ENCODE measurements at places on chromosomes 1 and 21.
A peak's percentile ranks its signal among the peaks of the same experiment; 100 is the strongest.

DNA sequence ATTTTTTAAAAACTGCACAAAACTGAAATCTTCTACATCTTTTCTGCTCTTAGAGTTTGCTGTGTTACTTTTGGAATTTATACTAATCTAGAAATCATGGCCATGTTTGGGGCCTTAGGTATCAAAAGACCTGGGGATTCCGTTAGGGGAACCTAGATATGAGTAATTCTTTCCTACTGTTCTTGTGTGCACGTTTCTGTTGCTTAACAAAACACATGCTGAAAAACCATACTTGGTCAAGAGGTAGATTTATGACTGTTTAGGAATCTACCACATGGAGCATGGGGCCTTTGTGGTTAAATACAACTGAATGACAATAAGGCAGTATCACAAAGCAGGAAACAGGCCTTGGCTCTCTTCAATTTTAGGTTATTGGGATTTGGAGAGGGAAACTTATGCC, 291.9 kb upstream of the USP25 start:
- no peak for DNase-seq

- DNase-seq: no peak
Observed at GRCh38 chr1:98523256-98523655, 138.3 kb upstream of the SNX7 start.

DNA sequence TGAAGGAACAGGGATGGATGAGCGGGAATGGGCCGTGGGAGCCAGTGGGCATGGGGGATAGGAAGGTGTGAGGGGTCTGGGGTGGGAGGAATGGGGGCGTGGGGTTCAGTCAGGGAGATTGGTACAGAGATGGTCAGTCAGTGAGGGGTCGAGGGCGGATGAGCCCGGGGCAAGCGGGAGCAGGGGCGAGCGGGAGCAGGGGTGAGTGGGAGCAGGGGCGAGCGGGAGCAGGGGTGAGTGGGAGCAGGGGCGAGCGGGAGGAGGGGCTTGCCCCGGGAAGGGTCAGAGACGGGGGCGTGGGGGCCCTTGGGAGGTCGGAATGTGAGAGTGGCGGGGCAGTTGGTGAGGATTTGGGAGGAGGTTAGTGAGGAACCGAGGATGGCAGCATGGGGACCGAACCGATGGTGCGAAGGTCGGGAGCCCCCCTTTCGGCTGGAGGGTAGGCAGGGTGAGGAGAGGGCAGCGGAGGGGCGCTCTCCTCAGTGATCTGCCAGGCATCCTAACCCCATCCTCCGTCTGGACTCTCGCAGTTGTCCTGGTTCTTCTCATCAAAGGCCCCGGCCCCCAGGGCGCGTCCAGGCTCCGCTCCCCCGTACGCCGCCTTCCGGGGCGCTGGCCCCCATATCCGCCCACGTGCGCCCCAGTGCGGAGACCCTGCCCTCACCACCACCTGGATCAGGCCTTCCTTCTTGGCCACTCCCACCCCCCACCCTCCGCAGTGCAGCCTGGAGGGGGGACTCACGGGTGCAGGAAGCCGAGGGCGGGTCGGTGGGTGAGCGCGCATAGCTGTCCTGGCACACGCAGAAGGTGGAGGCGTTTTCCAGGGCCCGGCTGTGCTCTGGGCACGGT, 11.2 kb downstream of the EPHA10 start:
- no peak for DNase-seq

DNA sequence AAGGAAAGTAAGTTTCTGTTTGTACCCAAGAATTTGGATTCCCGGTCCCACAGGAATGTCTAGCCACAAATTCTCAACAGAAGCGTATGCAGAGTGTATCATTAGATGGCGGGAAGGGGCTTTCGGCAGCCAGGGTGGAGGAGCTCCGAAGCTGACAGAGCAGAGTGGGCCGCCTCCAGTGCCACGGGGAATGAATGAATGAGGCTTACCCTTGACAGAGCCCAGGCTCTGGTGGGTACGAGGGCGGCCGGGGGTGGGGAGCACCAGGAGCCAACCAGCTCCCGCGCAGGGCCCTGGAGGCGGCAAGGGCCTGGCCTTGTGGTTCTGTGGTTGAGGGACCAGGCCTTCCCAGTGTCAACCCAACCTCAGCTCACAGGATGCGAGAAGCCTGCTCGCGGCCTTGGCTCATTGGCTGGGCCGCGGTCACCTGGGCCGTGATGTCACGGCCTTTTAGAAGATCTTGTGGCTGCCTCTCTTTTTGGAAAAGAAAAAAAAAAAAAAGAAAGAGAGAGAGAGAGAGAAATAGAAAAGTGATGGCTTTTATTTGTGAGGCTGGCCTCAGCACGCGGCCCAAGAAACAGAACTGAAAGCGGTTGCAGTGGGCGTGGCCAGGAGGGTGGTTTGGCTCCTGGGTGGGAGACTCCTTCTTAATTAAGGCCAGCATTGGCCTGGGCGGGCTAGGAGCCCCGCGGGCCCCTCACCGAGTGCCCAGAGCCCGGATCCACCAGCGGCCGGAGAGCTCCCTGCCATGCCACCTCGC, 34.9 kb upstream of the RUNX3 start:
- peak; percentile 60 for DNase-seq

GRCh38 chr1:157734321-157734720, 33.8 kb upstream of the FCRL3 start:
- DNase-seq: no peak

GRCh38 chr1:24151175-24151533, 8.2 kb upstream of the IL22RA1 start:
- no peak for DNase-seq

GRCh38 chr1:101081496-101082488, 56.2 kb upstream of the DPH5 start:
- DNase-seq: no peak

GRCh38 chr1:176656257-176656995, 193.5 kb downstream of the PAPPA2 start:
- DNase-seq: no peak

DNA sequence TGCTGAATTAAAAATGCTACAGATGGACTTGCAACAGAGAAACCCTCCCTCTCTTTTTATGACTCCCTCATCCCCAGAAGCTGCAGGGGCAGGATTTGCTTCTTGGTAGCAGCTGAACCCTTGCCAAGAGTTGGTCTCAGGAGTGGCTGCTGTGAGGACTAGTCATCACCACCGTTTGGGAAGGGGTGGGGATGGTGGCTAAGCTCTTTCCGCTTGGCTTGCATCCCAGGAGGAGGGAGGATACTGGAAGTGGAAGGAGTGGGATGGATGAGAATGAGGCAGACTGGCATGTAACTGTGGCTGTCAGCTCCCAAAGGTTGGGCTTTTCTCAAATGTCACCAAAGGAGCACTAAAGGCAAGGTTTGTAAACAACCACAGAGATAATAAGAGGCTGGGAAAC, 50.8 kb upstream of the COL24A1 start:
- DNase-seq: no peak

- DNase-seq: no peak
Observed at GRCh38 chr21:44982558-44983250, 42.9 kb downstream of the SLX9 start.

DNA sequence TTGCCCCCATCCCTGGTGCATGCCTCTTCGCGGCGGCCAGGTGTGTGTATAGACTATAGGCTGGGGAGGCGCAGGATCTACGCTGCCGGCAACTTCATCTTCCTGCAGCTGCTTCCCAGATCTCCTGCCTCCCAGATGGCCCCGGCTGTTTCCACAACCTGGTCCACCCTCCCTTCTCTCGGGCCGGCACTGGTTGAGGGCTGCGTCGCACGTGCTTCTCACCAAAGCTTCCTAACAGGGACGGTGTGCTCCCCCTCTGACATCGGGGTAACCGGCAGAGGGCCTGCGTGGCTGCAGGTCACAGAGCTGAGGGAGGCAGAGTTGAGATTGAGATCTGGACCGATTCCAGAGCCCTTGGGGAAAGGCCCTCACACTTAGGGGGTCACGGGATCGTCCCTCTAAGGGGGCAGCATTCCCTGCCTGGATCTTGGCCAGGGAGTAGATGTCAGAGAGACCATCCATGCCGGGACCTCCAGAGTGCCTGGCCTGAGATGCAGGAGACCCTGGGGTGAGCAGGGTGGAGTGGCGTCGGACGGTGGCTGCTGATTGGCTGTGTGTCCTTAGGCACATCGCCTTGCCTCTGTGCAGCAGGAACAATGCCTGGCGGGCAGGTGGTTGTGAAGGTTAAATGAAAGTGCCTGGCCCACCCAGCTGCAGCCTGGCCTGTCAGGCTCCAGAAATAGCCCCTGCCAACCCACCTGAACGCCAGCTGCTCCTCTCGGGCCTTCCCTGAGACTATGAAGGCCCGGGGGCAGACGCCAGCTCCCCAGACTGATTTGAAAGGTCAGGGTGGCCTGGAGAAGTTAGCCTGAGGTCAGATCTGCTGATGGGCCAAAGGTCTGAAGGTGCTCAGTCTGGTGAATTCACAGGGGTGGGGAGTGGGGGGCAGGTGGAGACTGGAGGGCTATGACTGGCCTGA, 6.1 kb upstream of the MASP2 start:
- DNase-seq: no peak

DNA sequence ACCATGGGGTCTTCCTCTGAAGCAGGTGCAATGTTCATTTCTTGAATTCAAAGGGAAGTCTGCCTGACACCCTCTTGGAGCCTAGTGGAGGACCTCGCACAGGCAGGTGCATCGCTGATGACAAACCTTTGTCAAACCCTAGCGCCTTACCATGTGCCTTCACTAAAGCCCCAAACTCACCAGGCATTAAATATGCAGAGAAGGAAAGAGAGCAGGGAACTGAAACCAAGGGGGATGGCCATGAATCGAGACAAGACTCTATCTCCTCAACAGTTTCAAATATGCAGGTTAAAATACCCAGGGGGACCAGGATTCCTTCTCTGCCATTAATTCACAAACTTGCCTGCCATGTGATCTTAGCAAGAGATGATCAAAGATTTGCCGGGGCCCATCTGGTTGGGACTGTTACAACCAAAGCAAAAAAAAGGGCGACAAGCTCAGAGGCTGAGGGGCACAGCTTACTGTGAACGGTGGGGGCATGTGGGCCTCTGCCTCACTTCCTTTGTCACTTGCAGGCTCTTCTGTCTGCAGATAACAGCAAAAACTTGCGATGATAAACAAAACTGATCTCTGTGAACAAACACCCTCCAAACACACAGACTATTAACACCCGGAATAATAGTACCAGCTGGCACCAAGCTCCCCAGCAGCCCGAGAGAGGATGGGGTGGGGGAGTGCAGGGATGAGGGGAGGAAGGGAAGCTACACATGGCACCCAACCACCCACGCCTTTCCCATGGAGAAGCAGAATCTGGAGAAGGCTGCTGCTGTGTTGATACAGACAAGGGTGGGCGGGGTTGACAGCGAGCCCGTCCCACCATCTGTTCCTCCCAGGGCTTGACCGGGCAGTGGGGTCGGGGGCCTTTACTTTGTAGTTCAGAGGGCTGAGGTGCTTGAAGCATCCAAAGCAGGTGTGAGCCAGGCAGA, 33.9 kb downstream of the TMEM63A start:
- DNase-seq: peak; percentile 40

DNA sequence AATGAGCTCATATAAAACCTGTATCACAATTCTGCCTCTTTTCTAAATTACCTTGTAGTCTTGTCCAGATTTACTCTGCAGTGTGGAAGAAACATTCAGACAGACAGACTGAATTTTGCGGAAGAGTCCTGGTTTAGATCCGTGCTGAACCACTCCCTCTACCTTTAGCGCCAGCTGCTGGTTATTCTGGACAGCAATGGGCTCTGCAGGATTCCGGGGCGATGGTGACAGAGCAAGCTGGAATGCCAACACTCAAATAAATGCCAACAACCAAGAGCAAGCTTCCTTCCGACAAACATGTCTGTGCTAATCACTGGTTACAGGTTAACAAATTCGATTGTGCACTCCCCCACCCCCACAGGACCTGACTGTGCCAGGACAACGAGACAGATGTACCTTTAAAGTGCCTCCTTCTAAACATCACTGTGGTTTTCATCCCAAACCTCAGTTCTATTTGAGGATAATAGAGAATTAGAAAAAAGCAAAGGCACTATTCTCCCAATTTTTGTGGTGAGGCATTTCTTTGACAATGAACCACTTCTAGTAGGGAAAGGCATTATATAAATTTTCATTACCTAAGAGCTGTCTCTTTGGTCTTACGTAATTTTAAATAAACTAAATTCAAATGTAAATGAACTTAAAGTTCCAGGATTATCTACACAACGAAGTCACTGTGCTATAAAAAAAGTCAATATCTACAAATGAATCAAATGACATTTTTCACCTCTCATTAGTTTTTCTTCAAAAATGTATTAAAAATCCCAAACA, 90.4 kb downstream of the INTS7 start:
- no peak for DNase-seq

- DNase-seq: no peak
Observed at GRCh38 chr1:34825455-34826091, 32.8 kb downstream of the GJA4 start.

DNA sequence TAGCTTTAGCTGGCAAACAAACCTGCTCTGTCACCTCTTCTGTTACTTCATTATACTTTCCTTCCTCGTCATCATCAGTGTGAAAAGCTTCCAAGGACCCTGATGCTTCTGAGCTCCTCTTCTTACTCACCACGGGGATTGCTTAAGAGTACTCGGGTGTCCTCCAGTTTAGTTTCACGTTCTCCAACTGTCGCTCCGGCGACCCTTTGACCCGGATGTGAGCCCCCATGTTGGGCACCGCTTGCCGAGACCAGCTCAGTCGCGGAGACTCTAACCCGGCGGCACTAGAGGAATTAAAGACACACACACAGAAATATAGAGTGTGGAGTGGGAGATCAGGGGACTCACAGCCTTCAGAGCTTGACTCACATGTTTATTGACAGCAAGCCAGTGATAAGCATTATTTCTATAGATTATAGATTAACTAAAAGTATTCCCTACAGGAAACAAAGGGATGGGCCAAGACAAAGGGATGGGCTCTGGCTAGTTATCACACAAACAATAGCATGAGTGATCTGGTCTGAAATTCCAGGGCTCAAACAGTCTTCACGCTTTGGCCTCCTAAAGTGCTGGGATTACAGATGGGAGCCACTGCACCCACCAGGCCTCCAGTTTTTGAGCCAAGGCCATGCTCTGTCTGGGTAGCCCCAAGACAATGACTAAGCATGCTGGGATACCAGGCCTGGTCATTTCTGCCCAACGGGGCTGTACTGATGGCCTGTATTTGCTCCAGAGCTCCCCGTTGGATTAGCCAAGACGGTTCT, 30.1 kb upstream of the ENO1 start:
- no peak for DNase-seq

DNA sequence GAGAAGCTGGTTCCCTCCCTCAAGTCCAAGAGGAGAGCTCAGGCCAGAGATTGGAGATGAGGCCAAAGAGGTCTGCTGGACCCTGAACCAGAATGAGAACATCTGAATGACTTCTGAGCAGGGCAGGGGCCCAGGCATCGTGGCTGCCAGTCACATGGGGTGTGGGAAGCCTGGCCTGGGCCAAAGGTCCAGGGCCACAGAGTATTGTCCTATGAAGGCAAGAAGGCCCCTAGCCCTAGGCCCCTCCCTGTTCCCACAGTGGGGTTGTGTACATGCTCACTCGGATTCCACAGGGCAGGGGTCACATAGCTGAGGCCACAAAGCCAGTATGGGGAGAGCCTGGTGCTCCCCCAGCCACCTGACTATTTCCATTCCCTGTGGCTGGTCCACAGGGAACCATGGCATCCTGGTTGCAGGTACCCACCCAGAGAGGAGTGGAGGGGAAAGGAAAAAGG, 18.5 kb upstream of the SLC1A7 start:
- no peak for DNase-seq

All from memory B cell (primary cell).